ENCODE measurements at places on chromosomes 6 and 20.

GRCh38 chr6:79814940-79815339 is 132.4 kb downstream of the ELOVL4 start:
- no peak for DNase-seq

DNA sequence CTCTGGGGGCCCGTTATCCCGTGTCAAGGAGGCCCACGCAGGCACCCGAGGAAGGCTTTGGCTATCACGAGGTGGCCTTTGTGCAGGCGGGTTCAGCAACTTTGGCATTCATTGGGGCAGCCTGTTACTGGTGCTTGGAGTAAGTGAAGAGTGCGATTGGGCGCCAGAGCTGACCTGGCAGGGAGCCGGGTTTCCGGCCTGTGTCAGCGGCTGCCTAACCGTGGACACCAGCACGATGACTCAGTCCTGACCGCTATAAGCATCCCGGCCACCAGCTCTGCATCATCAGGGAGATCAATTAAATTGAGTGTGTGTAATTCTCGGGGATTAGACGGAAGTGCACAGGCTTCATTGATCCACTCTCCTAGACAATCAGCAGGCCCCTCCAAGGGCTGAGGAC is 45.9 kb downstream of the CDH4 start:
- DNase-seq = no peak

GRCh38 chr6:44415873-44416502 is 28.5 kb downstream of the CDC5L start:
- DNase-seq = no peak

GRCh38 chr6:98974309-98974708 is 26.6 kb upstream of the FBXL4 start:
- no peak for DNase-seq

DNA sequence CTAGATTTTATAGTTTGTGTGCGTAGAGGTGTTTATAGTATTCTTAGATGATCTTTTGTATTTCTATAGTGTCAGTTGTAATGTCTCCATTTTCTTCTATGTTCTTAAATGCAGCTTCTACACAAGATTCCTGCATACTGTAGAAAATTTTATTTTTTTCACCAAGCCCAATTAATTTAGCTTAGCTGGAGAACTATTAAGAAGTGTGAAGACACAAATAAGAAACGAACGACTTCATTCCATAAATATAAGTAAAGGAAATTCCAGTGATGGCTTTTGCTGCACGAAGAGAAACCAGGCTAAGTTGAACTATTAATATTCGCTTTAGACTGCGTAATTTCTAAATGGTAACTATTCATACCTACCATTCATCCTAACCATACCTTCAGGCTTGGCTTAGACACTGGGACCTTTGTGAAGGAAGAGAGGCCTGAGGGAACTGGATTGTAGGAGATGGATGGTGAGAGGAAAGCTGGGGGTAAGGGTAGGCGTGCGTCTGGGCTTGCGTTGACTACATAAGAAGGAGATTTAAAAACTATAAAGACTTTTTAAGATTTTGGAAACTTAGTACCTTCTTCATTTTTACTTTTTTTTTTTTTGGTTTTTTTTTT is 15.9 kb downstream of the HLA-DOA start:
- no peak for DNase-seq

GRCh38 chr6:112717856-112718255 is 370.7 kb downstream of the RFPL4B start:
- no peak for DNase-seq

All from cardiac septum (tissue), 1 donor.